ENCODE measurements at places on chromosomes 5 and 9.

DNA sequence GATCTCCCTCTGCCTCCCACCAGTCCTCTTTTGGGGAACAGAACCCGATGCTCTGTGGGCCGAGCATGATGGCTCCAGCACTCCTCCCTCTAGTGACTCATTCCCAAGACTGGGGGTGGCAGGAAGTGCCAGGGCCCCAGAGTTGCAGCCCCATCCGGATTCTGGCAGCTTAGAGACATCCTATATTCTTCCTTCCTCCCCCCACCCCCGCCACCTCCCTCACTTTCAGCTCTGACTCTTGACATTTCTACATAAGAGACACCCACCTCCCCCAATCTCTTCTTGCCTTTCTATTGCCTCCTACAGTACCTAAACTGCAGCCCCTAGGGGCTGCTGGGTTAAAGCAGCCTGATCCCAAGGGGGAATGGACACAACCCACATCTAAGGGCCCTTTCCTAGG is 47.1 kb upstream of the MATR3 start:
- DNase-seq, result no peak

GRCh38 chr9:107732781-107733522 is 243.4 kb upstream of the KLF4 start:
- DNase-seq, result no peak

- no peak for DNase-seq
Measured at GRCh38 chr9:131276094-131276888, at the start of gene FAM78A. Gene FAM78A, minus strand, starts transcription at chr9:131276510. Its CDS starts 331 bp downstream, at chr9:131276179.

GRCh38 chr9:86282979-86283535 is 719 bp upstream of the ISCA1 start:
- peak; percentile 69 for DNase-seq

- DNase-seq, result peak; percentile 81
Measured at GRCh38 chr5:122259995-122260394, 52.0 kb upstream of the SNCAIP start.

GRCh38 chr5:73263001-73263710 is 90.2 kb downstream of the TMEM174 start:
- DNase-seq, result no peak

DNA sequence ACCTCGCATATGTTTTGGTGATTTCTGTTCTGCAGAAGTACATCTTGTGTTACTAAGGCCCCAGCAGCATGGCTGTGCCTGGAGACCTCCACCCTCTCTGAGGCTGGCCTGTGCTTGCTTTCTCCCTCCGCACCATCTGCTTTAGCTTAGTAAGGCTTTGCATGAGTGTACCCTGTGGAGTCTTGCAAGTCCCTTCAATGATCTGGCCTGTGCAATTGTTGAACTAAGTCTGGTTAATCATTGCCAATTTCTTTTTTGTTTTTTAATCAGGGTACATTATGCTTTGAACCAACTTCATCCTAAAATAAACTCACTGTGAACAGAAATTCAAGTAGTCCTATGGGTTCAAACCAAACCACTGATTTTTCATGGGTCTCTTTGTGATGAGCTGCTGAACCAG is 32.3 kb downstream of the ACOT12 start:
- no peak for DNase-seq

DNA sequence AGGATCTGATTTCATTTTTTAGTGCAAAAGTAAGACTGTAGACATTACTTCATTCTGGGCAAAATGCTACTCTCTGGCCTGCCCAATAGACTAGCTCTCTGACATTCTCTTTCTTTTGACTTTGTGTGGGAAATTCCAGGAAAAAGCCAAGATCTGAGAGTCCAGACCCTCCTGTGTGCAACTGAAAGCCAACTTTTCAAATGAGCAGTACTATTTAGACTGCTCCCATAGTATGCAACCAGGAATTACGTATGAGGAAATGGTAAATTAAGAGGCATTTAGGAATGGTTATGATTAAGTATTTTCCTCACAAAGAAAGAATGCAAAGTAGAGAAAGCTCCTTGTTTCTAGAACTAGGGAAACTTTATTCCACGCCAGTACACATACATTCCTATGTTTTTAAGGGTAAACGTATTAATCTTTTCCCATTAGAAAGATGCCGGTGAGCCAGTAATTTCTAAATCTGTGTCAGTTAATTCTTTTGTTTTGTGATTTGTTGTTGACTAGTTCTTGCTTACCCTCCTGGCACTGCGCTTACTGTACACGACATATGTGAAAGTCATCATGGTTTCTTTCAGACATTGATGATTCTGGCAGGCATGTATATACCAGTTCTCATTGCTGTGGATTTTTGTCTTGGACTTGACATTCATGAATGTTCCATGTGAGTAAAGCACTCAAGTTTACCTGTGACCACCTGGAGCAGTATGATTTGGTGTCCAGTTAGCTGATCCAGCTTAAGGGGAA is 56.0 kb downstream of the AOPEP start:
- DNase-seq, result no peak

- no peak for DNase-seq
Measured at GRCh38 chr5:7955476-7955875, 86.5 kb downstream of the MTRR start.

- no peak for DNase-seq
Measured at GRCh38 chr5:32100230-32100629, 73.9 kb downstream of the GOLPH3 start.

GRCh38 chr5:33370466-33370859 is 70.3 kb upstream of the TARS1 start:
- no peak for DNase-seq

GRCh38 chr5:156329171-156329611 is 2.2 kb downstream of the SGCD start:
- no peak for DNase-seq

GRCh38 chr9:81053298-81054025 is 635.9 kb downstream of the TLE1 start:
- DNase-seq, result no peak

- DNase-seq, result no peak
Measured at GRCh38 chr5:59724482-59725391, 168.8 kb downstream of the PDE4D start.

DNA sequence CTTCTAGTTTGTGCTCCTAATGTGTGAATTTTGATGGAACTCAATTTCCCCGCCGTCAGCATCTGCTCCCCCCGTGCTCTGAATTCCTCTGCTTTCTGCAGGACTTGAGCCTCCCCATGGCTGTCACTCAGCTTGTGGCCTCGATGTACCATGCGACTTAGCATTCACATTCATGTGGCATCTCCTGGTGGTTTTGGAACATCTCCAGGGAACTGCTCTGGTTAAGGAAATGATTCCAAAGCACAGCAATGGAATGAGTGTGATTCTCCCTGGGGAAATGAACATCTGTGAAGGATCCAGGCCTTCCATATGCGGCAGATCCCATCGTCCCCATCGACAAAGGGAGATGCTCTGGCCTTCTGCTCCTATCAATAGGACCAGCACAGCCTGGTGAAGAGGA is 119.0 kb downstream of the ENTREP1 start:
- peak; percentile 77 for DNase-seq

DNA sequence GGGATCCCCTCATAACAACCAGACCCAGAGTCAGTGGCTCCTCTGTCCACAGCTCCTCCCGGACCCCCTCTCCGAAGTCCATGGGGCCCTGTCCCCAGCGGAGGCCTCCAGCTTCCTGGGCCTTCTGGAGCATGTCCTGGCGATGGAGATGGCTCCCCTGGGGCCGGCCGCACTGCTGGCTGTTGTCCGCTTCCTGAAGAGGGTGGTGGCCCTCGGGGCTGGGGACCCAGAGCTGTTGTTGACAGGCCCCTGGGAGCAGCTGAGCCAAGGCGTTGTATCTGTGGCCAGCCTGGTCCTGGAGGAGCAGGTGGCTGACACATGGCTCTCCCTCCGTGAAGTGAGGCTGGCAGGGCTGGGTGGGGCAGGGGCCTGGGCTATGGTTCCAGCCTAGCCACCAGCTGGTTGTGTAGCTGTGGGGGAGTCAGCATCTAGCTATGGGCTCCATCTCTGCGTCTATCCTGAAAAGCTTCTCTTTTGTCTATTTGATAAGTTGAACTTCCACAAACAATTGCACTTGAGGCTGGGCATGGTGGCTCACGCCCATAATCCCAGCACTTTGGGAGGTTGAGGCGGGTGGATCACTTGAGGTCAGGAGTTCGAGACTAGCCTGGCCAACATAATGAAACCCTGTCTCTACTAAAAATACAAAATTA is 4.7 kb downstream of the ADGRD2 start:
- no peak for DNase-seq

DNA sequence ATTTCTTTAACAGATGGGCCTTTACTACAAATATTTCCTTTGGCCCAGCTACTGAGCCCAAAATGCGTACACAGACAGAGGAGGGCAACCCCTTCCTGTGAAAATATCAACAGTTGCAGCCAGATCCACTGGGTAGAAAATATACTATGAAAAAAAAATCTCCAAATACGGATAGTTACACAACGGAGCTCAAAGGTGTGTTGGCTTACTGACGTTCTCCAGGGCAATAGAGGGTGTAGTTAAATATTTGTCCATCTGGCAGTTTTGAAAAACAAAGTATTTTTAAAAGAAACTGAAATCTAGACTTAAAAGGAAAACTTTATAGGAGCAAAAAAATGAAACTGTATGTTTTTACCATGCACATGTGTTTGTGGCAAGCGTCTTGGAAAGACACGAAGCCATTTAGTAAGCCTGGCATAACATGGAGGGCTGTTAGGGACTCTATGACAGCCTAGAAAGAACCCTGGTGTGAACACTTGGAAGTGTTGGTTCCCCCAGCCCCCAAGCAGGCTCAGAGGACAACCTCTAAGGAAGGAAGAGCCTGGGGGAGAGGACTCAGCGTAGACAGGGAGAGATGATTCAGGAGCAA is 157.8 kb upstream of the TRPM3 start:
- no peak for DNase-seq

DNA sequence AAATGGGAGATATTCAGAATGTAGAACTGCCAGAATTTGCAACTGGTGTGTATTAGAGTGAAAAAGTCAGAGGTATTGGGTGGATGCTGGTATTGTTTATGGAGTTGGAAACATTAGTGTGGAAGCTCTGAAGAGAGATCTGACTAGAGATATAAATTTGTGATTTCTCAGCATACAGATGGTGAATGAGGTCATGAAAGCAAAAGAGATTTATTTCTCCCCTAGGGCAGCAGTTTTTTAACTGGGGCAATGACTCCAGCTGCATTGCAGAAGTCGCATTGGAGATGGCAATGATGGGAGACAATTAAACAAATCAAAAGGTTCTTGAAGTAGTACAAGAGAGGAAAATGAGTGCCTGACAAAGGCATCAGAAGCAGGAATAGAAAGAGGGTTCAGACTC is 64.9 kb downstream of the CETN3 start:
- DNase-seq, result no peak

DNA sequence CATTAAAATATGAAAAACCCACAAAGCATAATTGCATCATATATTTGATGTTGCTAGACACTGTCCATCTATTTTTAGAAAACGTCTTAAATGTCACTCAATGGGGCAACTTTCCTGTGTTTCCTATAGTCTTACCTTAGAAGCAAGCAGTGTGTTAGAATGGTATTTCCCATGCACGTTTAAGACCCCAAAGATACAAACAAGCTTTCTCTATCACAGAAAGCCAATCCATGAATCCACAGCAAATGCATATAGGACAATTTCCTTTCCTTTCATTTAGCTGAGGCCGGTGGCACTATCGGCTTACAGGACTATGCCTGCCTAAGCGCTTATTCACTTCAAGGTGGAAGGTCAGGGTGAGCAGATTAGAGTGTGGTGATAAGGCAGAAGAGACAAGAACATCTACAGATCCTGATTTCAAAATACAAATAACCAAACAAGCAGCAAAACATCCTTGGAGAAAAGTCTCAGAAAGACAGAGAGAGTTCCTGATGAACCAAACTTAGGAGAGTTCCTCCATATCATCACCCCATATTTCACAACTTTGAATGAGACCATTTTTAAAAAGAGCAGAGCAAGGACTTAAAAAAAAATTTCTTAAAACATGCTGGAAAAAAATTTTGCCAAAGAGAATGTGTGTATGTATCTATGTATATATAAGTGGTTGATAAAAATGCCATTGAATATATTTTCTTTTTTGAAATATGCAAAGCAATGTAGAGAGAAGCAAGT is 57.2 kb downstream of the MEF2C start:
- no peak for DNase-seq

- no peak for DNase-seq
Measured at GRCh38 chr9:123111427-123112014, 78.1 kb downstream of the GPR21 start.

GRCh38 chr5:76692651-76693050 is 23.3 kb upstream of the F2R start:
- no peak for DNase-seq

DNA sequence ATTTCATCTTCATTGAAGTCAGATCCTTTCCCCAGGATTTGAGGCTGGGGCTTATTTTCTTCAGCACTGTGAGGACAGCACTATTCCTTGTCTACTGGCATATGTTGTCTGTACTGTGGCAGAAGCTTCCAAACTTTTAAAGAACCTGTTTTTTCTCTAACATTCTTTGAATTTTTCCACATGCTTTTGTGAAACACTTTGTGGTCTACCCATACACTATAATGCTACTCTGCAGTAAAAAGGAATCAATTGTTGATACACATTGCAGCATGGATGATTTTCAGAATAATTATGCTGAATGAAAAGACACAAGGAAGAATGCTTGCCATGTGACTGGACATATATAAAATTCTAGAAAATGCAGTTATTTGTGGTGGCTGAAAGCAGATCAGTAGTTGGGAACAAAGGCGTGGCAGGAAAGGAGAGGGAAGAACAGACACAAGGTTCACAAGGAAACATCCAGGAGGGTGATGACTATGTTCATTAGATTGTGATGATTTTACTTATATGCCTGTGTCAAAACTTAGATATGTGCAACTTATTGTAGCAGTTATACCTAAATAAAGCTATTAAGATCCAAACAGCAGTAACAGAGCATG is 96.8 kb downstream of the WNK2 start:
- peak; percentile 14 for DNase-seq

DNA sequence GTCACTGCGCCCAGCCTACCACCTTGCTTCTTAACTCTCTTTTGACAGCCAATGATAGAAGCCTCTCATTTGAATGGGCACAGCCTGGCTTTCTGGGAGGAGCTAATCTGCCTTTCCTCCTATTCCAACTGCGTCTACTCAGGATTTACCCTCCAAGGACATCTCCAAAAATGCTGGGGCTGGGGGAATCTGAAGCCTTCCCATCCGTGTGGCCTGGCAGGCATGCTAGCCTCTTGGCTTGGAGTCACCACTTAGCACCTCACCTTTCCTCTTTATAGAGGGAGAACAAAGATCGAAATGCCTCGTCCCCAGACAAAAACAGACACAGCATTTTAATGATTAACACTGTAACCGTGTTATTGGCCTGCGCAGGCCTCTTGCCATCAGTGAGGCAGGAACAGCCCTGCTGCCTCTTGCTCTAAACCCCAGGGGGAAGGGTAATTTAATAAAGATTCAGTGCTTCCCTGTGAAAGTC is 108.2 kb upstream of the KLF4 start:
- no peak for DNase-seq

- no peak for DNase-seq
Measured at GRCh38 chr9:123131993-123132392, 98.5 kb downstream of the GPR21 start.
